Activated CD4-positive, CD25-positive, alpha-beta regulatory T cell treated with anti-CD3 and anti-CD28 coated beads, Interleukin-2, amount 50 U/mL, for 24 hours (primary cell): ENCODE measurements at places on chromosomes 5 and 9.

DNA sequence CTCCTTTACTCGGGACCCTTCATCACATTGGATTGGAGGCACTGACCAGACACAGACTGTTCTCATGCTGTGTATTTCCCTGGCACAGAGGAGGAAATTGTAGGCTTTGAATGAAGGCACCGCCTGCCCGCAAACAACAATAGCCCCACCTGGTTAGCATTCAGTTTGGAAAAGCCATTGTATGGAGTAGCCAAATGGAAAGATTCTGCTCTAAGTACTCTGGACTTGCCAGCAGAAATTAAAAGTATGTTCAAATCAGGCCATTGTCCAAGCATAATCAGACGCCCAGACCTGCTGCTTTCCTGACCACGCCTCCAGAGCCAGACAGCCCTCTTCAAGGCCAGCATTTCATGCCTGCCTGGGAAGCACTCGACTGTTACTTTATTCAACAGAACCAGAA is 8.0 kb upstream of the SEMA4D start:
- no peak for ATAC-seq

DNA sequence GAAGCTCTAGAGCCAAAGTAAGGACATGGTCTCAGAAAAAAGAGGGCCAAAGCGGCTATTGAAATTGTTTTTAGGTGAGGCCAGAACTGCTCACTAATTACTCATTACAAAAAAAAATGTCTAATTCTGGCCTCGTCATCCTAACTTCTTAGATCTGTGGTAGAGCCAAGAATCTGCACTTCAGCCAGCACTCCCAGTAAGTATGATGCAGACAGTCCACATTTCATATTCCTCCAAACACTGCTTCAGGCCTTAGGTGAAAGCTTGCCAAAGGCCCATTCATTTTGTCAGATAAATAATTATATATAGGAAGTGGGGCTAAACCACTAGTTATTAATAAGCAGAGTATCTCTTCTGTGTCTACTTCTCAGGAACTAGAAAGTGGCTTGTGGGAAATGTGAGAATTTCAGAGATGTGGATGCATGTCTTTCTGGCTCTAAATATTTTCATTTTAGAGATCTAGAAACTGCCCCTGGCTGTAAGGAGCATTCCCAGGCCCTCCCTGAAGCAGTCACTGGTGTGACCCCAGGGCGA is 554.0 kb downstream of the TLE4 start:
- no peak for ATAC-seq

- no peak for ATAC-seq
Observed at GRCh38 chr9:347667-348292, 133.1 kb downstream of the DOCK8 start.

DNA sequence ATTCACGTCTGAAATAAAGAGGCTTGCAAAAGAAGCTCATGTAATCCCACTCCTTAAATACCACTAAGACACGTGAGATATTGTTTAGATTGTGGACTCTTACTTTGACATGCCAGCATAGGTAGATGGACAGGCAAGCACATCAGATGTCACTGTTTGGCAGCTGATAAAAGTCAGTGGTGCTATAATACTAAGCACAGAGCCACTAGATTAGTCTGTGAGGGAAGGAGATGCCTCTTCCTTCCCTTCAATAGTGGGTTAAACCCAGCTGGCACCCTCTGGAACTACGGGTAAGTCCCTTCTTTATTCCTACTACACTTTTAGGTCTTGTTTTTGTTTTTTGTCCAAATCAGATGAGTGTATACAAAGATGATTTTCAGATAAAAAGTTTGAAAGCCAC is at the start of gene MYOT:
MYOT (plus strand) TSS at position 197 of the 400 bp plus-strand sequence. CDS start 2,792 bp downstream, outside the sequence.
- no peak for ATAC-seq

DNA sequence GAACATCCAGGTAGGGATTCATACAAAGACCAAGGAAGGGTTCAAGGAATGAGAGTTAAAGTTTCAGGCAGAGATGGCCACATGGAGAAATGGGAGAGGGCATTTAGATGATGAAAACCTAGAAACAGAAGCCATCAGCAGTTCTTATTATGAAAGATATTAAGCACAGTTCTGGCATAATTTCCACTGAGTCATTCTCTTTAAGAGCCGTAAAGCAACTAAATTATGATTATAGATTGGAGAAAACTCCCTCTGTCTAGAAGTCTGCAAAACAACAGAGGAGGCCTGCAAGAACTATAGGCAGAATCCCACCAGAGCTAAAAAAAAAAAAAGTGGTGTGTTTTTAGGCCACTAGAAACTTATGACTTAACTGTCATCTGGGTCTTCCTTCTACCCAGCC is 157.1 kb upstream of the MPDZ start:
- ATAC-seq = no peak

GRCh38 chr5:101611039-101611438 is 685.0 kb downstream of the SLCO4C1 start:
- ATAC-seq = no peak

- ATAC-seq = no peak
Observed at GRCh38 chr9:87748881-87749280, 23.0 kb downstream of the CTSL start.

DNA sequence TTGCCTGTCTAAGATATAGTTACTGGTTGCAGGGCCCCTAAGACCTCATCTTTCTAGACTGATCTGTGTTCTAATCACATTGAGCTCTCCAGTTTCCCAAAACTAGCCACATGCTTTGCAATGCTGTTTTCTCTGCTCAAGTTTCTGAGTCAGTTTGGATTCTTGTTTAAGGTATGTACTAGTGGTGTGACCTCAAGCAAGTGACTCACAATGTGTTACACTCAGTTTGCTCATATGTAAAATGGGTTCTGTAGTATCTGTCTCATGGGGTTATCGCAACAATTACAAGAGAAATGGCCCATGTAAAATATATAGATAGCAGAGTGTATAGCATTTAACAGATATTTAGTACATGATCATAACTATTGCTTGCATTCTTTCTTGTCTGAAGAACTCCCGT is 153.1 kb upstream of the ELL2 start:
- peak; percentile 87 for ATAC-seq

GRCh38 chr5:139878093-139878492 is 82.5 kb downstream of the PSD2 start:
- no peak for ATAC-seq

- ATAC-seq = no peak
Observed at GRCh38 chr5:120507197-120507596, 43.1 kb downstream of the PRR16 start.

DNA sequence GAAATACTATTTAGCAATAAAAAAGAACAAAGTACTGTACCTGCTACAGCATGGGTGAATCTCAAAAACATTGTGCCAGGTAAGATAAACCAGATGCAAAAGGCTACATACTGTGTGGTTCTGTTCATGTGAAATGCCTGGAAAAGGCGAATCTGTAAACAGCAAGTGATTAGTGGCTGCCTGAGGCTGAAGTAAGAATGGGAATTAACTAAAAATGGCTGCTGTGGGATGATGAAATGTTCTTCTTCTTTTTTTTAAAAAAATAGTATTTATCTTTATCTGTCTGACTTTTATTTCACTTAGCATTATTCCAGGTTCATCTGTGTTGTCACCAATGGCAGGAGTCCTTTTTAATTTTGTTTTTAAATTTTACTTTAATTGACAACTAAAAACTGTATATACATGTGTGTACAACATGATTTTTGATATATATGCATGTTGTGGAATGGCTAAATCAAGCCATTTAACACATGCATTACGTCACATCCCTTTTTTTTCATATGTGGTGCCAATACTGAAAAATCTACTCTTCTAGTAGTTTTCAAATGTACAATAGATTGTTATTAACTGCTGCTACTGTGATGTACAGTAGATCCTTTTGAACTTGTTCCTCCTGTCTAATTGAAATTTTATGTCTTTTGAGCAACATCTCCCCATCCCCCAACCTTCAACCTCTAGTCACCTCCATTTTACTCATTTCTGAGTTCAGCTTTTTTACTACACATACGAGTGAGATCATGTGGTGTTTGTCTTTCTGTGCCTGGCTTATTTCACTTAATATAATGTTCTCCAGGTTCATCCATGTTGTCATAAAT is 62.9 kb upstream of the TNFAIP8 start:
- no peak for ATAC-seq

GRCh38 chr9:99013550-99013949 is 69.8 kb downstream of the COL15A1 start:
- peak; percentile 69 for ATAC-seq

DNA sequence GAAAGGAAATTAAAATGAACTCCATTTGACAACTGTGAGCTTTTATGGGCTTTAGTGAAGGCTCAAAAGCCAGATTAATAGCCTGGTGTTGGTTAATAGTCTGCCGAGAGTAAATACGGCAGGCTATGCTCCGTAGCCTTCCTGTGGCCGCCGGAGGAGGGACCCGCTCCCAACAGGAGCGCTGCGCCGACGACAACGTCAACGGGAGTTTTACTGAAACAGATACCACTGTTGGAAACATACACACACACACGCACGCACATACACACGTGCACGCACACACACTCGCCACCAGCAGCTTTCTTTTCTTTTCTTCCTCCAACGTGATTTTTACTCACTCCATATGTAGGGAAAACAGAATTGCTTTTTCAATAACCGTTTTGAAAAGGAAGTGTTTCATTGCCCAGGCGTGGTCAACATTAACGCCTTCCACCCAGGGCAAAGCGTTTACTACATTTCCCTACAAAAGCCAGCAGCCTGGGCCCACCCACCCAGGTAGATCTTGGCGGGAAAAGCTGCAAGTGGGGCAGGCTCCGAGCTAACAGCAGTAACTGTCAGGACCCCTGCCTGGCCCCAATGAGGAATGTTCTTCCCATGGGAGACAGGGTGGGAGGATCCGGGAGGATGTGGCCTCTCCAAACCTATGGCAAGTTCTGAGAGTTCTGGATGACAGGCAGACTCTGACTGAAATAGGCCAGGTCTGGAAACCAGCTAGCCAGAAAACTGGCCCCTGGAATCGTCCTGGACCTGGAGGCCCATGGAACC is 72.3 kb downstream of the PAX5 start:
- ATAC-seq = no peak

DNA sequence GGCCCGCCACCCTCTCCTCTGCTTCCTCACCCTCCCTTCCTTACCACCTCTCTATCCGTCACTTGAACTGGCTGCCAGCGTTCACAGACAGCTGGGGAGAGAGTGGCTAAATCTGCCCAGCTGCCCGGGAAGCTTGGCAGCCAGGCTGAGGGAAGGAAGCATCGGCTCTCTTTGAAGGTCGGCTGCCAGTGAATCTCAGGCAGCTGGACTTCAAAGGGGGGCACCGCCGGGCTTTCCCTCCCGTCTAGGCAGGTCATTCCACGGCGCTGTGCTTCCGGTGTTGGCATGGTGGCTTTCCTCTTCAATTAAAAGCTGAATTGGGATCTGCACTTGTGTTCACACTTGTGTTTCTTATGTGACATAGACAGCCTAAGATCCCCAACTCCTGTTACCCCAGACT is 174.0 kb downstream of the GDNF start:
- no peak for ATAC-seq

DNA sequence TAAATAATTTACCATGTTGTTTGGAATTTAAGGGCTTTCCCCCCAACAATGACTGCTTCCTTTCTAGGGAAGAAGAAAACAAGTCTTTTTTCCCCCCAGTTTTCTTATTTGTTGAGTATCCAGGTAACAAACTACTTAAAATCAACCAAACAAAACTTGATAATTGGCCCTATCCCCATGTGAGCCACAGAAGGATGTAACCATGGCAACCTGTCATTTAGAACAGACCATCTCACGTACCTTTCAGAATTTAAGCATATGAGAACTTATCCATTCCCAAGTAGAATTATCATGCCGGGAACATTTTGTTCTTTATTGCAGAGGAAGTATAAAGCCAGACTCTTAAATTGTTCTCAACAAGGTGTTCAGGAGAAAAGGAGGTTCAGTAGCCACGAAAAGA is 392.3 kb downstream of the CETN3 start:
- ATAC-seq = no peak

GRCh38 chr9:110842986-110843385 is 174.4 kb downstream of the MUSK start:
- no peak for ATAC-seq

DNA sequence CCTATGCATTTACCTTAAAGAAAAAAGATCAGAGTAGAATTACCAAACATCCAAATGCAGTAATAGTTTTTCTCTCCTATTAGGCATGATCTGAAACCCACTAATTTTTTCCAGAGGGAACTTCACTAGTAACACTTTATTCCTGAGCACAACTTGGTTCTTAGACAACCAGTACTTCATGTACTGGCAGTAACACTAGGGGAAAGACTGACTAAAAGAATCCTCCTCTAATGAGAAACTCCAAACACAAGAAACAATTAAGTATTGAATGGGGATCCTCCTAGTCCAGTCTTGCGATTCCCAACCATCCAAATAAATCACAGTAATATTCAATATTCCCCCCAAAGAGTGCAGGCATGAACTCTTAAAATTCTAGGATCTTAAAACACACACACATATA is 48.9 kb downstream of the ZNF608 start:
- ATAC-seq = no peak

GRCh38 chr5:111232311-111233051 is 8.3 kb downstream of the CAMK4 start:
- ATAC-seq = peak; percentile 19

GRCh38 chr9:96522366-96522765 is 72.4 kb downstream of the HABP4 start:
- ATAC-seq = no peak

DNA sequence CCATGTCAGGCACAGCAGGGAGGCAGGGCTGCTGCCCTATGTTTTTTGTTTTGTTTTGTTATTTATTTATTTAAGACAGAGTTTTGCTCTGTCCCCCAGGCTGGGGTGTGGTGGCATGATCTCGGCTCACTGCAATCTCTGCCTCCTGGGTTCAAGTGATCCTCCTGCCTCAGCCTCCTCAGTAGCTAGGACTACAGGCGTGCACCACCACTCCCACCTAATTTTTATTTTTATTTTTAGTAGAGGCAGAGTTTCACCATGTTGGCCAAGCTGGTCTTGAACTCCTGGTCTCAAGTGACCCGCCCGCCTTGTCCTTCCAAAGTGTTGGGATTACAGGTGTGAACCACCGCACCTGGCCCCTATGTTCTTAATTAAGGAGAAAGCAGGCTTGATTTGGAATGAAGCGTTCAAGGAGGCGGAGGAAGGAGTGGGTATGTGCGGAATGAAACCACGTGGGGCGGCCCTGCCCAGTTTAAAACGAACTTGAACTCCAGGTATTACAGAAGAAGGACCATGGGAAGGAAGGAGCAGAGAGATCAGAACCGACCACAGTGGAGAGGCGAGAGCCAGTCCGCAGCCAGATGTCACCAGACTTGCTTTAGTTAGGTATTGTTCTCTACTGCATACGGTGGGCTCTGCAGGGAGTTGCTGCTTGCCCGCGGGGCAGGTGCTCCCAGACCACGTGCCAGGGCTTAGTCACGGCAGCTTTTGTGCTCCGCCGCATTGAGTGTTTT is 34.9 kb upstream of the EPB41L4B start:
- ATAC-seq = no peak

DNA sequence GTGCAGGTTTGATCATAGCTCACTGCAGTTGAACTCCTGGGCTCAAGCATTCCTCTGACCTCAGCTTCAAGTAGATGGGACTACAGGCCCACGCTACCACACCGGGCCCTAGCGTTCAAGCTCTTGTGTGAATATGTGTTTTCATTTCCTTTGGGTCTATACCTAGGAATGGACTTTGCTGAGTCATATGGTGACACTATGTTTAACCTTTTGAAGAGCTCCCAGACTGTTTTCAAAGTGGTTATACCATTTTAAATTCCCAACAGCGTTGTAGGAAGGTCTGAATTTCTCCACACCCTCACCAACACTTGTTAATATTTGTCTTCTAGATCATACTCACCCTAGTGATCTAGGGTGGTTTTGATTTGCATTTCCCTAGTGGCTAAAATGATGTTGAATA is 33.5 kb downstream of the FAF2 start:
- ATAC-seq = no peak
